Progenitor cell of endocrine pancreas (in vitro differentiated cells): ENCODE measurements at places on chromosomes 12 and 14. TPM values are rescaled to one million over a fixed set of nuclear protein-coding genes. Genes with fewer than 3 reads are reported as not detected.

DNA sequence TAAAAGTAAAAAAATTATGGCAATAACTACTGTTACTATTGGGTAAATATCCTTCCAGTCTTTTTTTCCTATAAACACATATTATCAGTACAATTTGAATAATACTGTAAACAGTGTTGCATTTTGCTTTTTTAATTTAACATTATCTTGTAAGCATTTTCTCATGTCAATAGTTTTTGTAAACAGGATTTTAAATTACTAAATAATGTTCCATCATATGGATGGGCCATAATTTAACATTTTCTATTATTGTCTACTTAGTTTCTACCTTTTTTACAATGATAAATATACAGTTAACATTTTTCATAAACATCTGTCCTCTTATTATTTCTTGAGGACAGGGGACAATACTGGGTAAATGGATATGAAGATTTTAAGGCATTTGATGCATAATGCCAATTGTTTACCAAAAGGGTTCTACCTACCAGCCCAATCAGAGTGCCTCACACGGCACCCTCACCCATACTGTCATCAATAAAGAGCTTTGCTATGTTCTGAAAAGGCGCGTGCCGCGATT lies 759 bp upstream of the ACVR1B start:
- no peak for DNase-seq

DNA sequence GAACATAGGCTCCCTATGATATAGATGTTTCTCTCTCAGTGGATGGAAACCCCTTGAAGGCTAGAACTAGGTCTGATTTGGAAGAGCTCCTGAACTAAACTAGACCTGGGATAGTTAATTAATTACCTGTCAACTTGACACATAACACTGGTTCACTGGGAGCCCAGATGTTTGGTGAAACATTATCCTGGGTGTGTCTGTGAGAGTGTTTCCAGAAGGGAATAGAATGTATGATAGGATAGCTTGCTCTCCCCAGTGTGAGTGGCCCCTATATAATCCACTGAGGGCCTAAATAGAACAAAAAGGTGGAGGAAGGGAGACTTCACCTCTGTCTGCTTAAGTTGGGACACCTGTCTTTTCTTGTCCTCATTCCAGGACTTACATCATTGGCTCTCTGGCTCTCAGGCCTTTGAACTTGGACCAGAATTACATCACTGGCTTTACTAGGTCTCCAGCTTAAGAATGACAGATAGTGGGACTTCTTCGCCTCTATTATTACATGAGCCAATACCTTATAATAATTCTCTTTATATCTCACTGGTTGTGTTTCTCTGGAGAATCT lies 194.1 kb downstream of the KTN1 start:
- DNase-seq: no peak

GRCh38 chr14:91669867-91670266 lies 62.0 kb downstream of the CATSPERB start:
- no peak for DNase-seq

- no peak for DNase-seq
Measured at GRCh38 chr12:79763766-79764452, 73.1 kb upstream of the PAWR start.

Gene RNASE2
- not detected in 2 replicates for total RNA-seq

- no peak for DNase-seq
Measured at GRCh38 chr12:66916189-66916588, 237.3 kb upstream of the GRIP1 start.

Gene LRRC9
- 3.2 and 3.7 TPM in 2 replicates for total RNA-seq

Gene PIWIL1
- total RNA-seq: not detected in 2 replicates

Gene ESR2
- 0.29 and 0.51 TPM in 2 replicates for total RNA-seq

DNA sequence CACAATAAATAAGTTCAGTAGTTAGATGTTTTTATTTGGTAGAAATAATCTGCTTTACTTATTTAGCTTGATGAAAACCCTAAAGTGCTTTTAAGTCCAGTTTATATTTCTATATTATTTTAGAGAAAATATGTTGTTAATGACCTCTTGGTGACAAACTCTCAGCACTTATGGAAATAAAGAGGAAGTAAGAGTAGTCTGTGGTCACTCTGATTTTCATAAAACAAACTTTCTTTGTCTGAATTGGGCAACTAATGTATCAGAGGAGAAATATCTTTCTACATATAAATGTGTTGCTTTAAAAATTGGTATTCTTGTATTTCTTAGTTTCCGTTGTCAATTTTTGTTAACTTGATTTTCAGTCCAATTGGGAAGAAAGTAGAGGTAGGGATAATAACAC lies 878.9 kb upstream of the SEL1L start:
- DNase-seq: no peak

DNA sequence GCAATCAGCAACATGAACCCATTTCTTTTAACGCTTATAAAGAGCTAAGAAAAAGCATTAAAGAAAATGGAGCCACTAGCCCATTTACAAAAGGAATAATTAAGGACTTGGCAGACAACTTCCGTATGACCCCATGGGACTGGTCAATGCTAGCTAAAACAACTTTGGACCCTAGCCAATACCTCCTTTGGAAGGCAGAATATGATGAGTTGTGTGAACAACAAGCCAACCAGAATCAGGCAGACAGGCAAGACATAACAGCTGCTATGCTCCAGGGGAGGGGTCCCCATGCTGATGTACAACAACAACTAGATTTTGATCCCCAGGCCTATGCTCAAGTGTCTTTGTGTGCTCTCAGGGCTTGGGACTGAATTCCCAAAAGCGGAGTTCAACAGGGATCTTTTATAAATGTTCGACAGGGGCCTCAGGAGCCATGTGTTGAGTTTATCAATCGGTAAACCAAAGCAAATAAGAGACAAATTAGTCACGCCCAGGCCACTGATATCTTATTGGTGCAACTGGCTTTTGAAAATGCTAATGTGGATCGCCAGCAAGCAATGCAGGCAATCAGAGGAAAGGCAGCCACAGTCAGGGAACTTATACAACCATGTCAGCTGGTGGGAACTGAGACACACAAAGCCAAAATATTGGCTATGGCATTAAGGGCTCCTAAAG lies 254.4 kb upstream of the DIO2 start:
- no peak for DNase-seq

Gene PLD4
- total RNA-seq: 0.05 TPM in 1 of 2 replicates, not detected in the other

GRCh38 chr14:30214461-30215090 lies 286.9 kb upstream of the PRKD1 start:
- no peak for DNase-seq

DNA sequence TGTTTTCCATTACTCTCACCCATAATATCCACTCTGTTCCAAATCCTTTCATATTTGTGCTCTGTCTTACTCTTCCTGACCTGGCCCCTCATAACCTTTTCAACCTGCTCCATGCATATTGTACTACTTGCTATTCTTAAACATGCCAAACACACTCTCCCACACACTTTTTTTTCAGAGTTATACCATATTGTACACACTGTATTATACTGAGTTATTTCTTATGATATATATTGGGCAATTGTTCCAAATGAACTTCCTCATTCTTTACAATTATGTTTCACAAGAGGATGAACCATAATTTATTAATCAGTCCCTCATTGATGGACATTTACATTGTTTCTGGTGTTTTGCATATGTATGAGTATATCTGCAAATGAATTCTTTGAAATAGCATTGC lies 18.5 kb downstream of the ATL1 start:
- DNase-seq: no peak

GRCh38 chr12:106288101-106288493 lies 14.4 kb upstream of the TCP11L2 start:
- DNase-seq: no peak

DNA sequence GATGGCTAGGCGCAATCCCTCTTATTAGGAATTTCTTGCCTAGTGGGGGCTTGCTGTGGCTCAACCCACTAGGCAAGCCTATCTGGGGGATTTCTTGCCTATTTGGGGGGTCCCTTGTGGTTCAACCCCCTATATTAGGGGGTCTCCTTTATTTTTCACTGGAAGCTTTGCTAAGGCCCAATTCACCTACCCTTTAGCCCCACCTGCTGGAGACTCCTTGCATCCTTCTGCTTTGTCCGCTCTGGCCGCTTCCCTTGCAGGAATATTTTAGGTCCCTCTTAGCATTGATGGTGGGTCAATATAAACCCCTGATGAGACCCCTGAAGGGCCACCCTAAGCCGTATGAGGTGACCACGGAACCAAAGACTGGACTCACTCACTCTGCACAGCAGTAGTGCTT lies 1552.1 kb downstream of the AACS start:
- DNase-seq: no peak

DNA sequence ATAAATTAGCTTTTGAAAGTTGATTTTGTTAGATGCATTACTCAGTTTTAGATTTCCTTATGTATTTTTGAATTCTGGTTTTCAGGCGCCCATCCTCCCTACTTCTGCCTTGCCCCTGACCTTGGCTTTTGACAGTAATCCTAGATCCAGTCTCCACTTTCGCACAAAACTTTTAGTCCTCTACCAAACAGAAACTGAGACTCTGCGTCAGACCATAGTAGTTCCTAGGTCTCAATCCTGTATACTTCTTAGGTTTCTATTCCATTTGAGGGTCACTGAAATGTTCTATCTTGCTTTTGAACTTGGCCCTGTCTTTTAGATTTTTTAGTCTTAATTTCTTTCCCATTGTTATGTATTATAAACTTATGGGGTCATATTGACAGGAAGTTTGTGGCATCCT lies 307.9 kb upstream of the GARIN6 start:
- DNase-seq: no peak

GRCh38 chr12:52896190-52897100 lies 8.4 kb downstream of the KRT8 start:
- no peak for DNase-seq

DNA sequence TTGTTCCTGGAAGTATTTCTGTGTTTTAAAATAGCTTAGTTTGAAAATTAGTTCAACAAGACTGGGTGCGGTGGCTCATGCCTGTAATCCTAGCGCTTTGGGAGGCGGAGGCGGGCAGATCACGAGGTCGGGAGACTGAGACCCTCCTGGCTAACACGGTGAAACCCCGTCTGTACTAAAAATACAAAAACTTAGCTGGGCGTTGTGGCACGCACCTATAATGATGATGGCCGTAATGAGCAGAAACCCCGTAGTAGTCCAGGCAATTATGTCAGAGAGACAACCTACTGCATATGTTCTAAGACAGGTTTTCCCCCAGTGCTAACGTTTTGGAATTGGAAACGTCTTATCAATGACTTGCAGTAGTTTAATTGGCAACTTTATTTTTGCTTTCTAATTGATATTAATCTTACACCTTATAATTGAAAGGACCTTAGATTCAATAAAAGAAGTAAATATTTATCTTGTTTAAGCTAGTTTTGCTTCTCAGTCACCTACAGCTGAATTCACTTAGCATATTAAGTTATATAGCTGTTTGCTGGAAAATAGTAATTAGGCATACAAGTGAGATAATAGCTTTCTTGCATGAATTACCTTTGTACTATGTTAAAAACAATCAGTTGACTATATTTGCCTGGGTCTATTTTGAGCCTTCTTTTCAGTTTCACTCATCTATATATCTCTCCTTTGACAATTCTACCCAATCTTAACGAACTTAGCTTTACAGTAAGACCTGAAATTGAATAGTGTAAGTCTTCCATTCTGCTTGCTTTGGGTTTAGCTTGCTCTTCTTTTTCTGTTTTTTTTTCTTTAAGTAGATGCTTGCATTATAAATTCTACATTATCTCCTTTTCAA lies 15.6 kb downstream of the CLECL1 start:
- no peak for DNase-seq

DNA sequence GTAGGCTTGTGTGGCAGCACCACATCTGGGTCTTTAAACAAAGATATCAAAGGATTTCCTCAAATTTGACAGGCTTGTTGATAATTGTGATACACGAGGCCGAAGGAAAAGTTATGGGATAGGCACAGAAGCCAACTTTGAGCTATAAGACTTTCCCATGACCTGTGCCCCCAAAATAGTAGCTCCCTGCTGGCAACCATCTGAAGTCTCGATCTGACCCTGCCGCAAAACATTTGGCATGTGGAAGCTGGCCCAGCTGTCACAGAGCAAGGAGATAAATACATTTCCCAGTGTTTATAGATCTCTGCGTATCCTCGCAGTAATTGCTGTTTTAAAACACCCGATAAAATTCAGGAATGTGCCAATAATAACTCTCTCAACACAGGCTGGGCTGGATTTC lies 26.4 kb upstream of the RGS6 start:
- no peak for DNase-seq

Gene RIN3
- total RNA-seq: 6.7 and 6.9 TPM in 2 replicates

DNA sequence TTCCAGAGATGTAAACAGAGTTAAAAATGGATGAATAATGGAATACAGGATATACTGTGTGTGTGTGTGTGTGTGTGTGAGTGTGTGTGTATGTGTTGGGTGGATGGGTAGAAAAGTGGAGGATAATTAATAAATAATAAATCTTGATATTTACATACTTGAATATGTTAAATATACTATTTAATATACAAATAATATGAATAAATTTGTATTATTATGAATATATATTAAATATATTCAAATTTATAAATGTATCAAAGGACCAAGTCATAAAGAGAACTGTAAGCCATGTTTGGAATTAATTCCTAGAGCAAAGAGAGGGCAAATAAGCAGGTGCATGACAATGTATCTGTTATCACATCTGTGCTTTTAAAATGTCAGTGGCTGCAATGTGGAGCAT lies 225.3 kb downstream of the ALG10B start:
- DNase-seq: no peak
